ENCODE measurements at places on chromosomes 1 and 21.
A peak's percentile ranks its signal among the peaks of the same experiment; 100 is the strongest.

DNA sequence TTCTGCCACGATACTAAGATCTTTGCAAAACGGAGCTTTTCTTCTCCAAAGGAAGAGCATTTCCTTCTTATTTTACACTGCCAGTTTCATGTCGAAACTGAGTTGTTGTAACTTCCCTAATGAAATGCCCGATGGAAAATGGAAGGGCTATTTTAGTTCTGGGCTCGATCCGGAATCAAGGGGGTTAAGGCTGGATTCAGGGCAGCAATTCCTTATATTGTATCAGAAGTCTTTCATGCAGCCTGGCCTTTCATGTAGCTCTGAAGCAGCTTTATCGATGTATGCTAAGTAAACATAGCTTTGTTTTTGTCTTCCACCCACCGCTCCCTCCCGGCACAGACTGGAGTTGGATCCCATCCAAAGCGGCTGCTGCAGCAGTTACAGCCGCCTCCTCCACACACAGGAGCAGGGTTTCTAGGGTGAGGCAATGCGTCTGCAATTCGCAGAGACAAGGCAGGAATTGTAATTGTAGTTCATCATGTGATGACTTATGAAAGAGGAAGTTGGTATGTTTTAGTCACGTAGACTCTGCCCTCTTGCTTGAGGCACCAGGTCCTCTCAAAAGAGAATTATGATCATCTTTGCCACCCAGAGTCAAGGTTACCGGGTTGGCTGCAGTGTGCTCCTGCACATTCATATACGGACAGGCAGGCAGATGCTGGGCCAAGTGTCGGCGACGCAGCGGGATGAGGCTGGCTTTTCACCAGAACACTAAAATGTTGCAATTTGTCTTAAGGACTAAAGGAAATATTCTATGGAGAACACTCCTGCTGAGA lies 2.6 kb upstream of the IRF2BP2 start:
- peak; percentile 89 for DNase-seq

GRCh38 chr1:168019407-168019806 lies 82.5 kb upstream of the MPC2 start:
- DNase-seq = no peak

DNA sequence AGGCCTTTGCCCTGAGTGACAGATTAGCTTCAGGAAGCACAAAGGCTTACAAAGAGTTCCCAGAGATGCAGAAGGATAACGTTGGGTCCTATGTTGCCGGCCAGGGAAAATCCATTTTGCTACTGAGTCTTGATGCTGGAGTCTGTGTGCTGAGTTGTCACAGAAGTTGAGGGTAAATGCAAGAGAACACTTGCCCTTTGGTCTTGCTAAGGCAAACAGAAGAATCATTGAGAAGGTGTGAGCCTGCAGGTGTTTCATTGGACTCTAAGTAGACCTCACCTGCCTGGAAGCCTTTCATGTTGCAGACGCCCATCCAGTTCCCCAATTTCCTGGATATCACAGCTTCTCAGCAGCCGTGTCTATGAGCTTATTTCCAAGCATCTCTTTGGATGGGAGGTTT lies 105.2 kb downstream of the PCP4 start:
- no peak for DNase-seq

DNA sequence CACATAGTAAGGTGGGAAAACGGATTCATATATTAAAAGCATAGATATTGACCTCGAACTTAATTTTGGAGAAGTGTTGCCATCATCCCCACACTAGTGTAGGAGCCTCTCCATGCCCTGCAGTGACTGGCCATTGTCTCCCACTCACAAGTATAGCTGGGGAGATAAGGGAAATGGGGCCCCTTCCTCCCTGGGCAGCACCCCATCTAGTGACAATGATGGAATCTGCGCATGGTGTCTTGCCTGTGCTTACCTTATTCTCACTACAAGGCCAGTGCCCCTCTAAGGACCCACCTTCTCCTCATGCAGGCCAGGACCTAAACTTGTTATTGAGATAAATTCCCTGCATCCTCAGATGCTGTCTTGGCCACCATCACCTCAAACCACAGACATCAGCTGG lies 374.9 kb downstream of the NTNG1 start:
- no peak for DNase-seq

DNA sequence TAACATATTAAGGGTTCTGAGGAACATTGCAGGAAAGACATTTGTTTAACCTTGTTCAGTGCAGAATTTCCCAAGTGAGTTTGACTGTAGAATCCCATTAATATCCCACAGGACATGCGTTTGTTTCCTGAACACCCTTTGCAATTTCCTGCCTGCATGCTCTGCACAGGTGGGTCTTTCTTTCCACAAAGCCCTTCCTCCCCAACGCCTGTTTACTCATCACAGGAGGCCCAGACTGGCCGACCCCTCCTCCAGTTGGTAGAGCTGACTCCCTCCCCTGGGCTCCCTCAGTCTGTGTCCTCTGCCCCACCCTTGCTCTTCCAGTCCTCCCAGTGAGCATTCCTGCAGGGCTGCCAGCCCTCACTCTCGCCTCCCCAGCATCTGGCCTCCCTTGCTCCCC lies 47.5 kb upstream of the CTPS1 start:
- DNase-seq = no peak

DNA sequence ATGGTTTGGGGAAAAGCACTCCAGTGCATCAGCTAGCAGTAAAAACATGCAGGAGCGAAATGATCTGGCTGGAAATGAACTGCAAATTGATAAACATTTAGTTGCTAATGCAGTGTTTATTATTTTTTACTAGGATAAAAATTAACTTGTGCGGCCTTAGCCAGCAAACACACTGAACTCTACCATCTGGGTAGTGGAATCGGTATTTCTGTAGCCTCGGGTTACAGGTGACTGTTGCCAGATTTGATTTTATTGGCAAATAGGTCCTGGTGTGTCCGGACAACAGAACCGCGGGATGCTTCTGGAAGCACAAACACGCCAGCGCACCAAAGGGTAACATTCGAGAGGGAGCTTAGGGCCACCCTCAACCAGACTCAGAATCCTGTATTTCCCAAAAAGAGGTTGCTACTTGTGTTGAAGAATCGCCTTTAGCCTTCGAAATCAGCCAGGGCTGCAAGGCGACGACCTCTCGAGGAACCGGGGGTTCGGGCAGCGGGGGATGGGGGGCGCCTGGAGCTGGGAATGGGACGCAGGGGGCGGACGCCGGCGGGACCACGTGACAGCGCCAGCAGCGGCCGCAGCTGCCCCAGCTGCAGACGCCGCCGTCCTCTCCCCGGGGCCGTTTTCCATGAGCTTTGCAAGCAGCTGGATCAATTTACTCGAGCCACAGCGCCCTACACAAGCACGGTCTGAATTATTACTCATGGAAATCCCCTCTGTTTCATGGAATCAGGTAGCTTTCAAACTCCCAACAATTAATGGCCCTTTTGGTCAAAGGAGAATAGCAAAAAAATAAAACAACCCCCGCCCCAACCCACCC lies 158.8 kb downstream of the TOMM20 start:
- no peak for DNase-seq

DNA sequence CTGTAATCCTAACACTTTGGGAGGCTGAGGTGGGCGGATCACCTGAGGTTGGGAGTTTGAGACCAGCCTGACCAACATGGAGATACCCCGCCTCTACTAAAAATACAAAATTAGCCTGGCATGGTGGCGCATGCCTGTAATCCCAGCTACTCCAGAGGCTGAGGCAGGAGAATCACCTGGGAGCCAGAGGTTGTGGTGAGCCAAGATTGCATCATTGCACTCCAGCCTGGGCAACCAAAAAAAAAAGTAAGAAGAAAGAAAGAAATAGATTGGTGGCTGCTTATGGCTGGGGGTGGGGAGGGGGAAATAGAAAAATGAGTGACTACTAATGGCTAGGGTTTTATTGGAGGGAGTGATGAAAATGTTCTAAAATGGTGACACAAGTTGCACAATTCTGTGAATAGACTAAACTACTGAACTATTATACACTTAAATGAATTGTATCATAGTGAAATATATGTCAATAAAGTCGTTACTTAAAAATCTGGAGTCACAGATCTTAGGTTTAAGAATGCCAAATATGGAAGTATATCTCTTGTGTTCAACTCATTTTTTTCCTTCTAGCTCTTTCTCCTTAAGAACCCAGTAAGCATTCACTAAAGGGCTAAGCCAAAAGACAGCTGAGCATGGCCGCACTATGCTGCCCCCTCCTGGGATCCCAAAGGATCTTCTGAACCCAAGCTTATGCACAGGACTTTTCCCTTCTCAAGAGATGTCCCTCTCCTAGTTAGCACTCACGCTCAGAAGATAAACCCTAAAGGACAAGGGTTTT lies 3.2 kb upstream of the NPL start:
- DNase-seq = peak; percentile 31

GRCh38 chr1:63198871-63199394 lies 123.4 kb upstream of the FOXD3 start:
- DNase-seq = peak; percentile 22

DNA sequence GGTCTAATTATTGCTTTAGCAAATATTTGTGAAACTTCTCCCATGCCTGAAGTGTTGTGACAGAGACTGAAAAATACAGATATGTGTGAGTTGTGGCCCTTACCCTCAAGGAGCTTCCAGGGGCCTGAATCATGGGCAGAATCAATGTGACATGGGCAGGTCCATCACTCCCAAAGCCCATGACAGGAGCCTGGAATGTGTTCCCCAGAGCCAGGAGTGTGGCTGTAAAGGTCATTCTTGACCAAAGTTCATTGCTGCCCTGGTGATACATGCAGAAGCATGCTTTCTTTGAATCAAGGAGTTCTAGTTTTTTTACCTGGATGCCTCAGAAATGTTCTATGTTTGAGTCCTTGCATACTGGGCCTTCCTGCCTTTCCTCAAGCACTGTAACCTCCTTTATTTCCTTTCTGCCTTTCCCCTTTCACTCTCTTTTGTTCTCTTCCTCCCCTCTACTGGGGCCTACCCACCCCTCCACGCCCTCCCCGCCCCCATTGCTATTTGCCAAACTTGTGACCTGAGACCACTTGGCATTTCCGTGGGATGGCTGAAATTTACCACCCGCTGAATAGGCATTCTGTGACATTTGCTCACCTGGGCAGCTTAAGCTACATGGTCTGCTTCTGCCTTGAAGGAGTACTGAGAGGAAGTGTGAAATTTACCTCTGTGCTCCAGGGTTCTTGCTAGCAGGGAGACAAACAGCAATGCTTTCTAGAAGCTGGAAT lies 19.7 kb downstream of the PBX1 start:
- DNase-seq = no peak

GRCh38 chr21:26846036-26846931 lies 1.1 kb upstream of the ADAMTS1 start:
- peak; percentile 64 for DNase-seq

DNA sequence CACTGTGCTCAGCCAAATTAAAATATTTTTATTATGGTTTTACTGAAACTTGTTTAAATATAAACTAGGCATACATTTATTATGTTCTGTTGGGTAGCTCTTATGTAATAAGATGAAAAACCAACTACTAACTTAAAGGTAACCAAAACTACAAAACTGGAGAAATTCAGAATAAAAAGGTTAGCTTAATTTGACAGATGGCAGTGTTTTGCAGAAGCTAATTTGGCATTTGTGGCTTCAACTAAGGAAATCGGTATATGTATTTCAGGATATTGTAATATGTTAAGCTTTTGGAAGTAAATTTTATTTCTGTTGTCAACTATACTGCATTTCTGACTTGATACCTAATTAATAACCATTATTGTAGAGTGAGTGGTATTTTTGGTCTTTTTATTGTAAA lies 18.8 kb downstream of the USP25 start:
- DNase-seq = no peak

DNA sequence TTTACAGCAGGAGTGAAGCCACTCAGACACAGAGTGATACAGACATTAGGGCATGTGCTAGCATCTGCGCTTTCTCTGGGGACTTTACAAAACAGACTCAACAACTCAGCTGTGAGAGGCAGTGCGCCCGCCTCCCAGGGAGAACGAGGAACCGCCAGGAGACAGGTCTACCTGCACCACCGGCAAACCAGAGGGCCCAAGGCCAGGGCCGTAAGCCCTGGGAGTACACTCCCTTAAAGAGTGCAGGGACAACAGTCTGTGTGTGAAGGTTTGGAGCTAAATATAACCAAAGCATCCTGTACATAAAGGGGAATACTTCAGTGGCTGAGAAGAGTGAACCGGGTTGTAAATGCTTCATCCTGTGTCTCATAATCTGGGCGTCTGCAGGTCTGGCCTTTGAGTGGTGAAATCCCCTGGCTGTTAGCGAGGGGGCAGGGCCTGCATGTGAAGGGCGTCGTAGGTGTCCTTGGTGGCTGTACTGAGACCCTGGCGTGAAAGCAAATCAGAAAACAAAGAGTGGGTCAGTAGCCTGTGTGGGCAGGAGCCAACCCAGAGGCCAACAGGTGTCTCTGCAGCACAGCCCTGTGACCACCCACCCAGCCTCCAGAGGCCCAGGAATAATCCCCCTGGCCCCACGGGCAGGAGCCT lies 86.9 kb downstream of the CD247 start:
- no peak for DNase-seq

DNA sequence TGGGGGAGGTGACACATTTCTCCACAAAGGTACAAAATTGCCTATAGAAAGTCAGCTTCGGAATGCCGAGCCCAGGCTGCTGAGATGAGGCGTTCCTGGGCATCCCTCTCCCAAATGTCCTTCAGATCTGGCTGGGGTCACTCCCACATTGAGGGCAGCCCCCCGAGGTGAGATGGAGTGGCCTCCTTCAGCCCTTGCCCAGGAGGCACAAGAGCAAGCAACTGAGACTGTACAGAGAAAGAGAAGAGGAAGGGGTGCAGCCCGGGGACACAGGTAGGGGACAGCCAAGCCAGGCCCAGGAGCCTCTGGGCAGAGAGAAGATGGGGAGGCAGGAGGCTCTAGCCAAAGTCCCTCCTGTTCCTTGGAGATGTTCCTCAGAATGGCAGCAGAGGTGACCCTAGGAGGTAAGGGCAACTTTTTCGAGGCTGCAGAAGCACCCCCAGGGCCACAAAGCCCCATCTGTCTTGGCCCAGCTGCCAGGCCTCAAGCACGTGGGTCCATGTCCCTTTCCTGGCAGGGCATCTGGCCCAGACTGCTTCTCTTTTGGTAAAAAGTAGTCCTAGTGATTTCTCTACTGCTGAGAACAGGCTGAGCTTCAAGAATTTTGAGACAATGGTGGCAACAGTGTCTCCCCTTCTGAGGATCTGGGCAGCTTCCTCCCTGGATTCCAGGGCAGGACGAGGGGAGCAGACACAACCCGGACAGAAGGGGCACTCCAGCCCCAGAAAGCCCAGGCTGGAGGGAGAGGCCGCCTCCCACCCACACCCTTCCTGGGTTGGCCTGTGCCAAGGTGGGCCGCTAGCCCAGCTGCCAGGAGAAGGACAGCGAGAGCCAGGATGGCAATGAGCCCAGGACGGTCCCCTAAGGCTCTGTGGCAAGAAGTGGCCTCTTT lies 68.0 kb downstream of the LRRN2 start:
- peak; percentile 10 for DNase-seq

DNA sequence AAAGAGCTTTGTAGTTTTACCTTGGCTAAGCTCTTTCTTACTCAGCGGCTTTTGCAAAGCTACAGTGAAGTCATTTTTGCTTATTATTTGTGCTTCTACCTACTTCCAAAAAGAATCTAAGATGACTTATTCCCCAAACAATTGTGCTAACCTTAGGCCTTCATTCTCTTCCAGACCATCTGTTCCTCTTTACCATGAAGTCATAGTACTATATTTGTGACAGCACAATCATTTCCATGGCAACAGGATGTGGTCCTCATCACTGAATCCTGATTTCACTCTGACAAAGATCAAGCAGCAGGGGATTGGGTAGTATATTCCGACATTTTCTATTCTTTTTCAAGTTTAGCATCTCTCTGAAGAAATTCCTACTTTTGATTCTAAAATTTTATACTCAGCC lies 24.8 kb upstream of the NMNAT2 start:
- DNase-seq = no peak

Measured in nucleus accumbens (tissue), 56 donors.